Panc1 (cell line): ENCODE measurements at places on chromosomes 4 and X. TPM values are rescaled to one million over a fixed set of nuclear protein-coding genes. Genes with fewer than 3 reads are reported as not detected.
A peak's percentile ranks its signal among the peaks of the same experiment; 100 is the strongest.

GRCh38 chr4:166239354-166239753, 366.3 kb downstream of the TLL1 start:
- DNase-seq = no peak

- no peak for DNase-seq
These were observed 36.8 kb downstream of the C4orf51 start for GRCh38 chr4:145716661-145717200.

DNA sequence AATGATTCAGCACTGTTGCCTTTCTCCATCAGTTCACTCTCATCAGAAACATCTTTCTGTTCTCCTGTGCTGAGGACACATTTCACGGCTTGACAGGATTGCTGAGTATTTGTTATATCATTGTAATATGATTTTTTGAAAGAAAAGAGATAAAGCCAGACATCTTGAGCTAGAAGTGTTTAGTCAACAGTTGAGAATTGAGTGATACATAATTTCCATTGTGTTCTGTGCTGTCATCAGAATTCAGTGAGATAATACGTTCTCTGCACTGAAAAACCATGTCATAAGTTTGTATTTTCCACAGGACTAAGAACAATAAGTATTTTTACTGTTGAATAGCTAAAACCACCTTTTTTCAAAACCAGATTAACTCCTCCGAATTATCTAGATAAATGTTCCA, 50.2 kb upstream of the GPRIN3 start:
- no peak for DNase-seq

DNA sequence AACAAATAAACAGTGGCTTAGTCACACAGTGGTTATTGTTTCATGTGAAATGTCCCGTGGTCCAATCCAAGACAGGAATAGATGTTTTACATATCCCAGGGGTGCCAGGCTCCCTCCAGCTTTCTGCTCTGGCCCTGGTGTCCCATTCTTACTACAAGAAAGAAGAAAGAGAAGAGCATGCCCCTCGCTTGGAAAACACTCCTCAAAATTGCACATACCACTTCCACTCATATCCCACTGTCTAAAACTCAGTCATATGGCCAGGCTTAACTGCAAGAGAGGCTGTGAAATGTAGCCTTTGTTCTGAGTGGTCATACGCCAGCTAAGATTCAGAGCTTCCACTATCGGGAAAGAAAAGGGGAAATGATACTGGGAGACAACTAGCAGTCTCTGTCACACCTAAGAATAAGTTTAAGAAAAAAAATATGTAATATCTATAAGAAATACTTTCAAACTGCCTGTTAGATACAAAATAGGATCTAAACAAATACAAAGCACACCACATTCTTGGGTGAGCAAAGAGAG, 306.8 kb upstream of the FAM241A start:
- no peak for DNase-seq

GRCh38 chr4:174873931-174874330, 44.2 kb upstream of the ADAM29 start:
- DNase-seq = peak; percentile 17

- no peak for DNase-seq
These were observed 2.4 kb downstream of the MAB21L2 start for GRCh38 chr4:150584111-150584915.

GRCh38 chrX:15854080-15854655, 445 bp downstream of the AP1S2 start:
- no peak for DNase-seq

DNA sequence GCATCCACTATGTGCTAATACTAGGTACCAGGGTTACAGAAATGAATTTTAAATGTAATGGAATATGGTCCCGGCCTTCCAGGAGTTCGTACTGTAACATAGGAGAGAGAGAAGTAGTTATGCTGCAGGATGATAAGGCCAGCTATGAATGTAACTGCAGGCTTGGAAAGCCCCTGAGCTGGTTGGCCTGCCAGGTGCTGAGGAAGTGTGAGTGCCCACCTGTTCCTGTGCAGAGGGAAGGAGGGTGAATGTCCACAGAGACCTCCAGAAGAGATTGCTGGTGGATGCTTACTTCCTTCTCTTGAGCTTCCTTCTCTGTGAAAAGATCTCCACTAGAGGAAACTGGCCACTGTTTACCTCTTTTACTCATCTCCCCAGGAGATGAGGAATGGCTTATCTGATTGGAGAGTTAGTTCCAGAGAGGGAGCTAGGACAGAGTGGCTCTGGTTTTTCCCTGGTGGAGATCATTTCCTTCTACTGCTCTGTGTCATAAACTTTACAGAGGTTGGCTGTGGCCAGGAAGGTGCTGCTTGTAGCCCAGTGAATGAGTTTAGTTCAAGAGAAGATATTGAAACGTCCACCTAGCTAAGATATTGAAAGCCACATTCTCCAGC, 114.0 kb upstream of the LNX1 start:
- no peak for DNase-seq

- peak; percentile 17 for DNase-seq
These were observed 58.2 kb upstream of the DUSP21 start for GRCh38 chrX:44785652-44786051.

DNA sequence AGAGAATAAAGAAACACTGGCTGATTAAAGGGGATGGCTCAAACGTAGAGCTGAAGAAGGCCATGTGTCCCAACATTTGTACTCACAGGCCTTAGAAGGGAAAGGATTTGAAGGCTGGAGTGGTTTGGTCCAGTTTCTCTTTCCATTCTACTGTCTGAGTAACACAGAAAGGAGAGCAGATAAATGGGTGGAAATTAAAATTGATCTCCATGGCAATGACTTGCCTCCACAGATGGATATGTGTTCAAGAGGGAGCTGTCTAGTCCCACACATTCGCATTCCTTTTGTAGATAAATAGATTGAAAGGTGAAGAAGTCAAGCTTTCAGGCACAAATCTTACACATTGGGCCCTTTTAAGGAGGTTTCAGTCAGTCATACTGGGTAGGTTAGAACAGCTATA, 74.6 kb downstream of the DOCK11 start:
- no peak for DNase-seq

DNA sequence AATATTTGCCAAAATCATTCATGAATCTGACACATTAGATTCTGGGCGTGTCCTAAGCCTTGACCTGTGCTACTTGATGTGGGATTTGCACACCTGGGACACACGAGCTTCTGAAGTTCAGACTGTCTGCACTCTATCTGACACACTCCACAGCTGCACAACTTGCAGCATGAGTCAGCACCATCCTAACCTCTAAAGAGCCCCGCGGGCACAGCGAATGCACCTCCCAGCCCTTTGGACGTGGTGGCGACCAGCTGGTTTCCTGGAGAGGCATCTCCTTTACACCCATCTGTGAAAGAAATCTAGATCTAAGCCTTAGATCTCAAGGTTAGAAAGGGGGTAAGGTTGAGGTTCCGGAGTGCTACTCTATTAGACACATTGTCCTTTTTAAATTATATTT, 69.2 kb downstream of the SORBS2 start:
- no peak for DNase-seq

DNA sequence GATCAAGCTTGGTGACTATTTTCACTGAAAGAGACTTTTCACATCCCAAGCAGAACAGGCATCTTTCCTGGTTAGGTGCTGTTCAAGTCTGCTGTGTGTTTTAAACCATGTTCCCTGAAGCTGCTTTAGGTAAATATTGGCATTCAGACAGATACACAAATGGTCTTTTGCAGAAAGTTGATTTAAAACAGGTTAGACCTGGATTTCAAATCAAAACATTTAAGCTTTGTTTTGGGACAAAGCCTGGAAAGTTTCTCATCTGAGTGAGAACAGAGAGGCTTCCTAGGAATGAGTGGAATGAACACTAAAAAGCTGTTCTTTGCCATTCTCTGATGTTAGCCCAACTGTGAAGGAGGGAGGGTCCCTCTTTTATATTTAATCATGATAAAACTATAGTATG, 10.1 kb downstream of the ANXA3 start:
- DNase-seq = no peak

DNA sequence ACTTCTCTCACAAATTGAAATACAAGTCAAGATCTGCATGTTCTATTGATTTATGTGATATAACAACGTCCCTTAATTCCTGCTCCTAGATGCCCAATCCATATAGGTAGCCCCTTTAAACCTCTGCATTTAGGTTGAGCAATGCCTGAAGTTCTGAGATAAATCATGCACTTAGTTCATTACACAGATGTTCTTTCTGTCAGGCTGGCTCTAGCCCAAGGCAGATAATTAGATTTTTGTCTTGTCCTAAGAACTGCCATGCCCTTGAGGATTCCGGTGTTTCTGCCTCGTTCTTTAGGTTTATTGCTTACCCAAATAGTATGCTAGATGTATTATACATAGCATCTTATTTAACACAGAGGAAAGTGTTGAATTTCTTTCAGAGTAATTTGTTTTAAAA, 143.1 kb downstream of the TRAM1L1 start:
- no peak for DNase-seq

GRCh38 chr4:52312722-52313121, 261.6 kb downstream of the SPATA18 start:
- DNase-seq = no peak

- DNase-seq = no peak
These were observed 17.8 kb downstream of the AMER1 start for GRCh38 chrX:64187762-64188150.

DNA sequence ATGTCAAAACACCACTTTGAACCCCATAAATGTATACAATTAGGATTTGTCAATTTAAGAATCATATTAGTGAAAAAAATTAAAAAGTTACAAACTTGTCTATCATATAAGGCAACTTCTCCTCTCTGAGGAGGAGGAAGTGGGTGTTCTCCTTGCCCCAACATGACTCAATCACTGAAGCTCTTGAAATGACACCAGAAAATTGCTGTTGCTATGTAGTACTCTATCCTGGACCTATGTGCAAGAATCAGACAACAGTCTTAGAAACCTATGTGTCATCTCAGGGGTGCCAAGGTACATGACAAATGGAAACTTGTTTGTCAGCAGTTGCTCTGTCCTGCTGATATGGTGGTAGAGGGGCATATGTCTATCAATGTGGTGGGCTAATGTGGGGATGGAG, 47.7 kb downstream of the HMGB3 start:
- no peak for DNase-seq

DNA sequence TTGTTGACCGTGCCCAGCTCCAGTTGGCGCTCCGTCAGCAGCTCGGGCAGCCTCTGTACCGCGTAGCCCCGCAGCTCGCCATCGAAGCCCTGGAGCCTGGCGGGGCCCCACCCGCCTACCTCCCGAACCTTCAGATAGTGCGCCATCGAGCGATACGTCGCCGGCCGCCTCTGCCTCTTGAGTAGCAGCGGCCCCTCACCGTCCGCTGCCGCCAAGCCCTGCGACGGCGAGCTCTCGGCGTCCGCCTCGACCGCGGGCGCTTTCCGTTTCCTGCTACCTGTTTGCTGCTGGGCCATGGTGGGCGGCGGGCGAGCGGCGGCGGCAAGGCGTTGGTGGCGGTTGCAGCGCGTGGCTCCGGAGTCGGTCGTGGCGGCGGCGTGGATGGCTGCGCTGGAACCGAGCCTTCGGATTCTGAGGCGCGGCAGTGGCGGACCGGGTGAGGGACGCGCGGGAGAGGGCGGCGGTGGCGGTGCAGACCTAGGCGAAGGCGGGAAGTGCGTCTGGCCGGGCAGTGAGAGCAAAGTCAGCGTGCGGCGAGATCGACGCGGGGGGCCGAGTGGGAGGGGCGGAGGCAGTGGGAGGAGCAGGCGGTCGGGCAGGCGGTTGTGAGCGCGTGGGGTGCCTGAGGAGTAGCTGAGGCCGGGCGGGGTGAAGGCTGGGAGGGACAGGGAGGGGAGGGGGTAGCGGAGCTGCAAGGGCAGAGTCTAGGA, at the start of gene DCAF12L1:
TSS of gene DCAF12L1 (minus strand) at position 502 of the 710 bp plus-strand sequence. CDS start at position 296, 206 bp downstream.
- no peak for DNase-seq

DNA sequence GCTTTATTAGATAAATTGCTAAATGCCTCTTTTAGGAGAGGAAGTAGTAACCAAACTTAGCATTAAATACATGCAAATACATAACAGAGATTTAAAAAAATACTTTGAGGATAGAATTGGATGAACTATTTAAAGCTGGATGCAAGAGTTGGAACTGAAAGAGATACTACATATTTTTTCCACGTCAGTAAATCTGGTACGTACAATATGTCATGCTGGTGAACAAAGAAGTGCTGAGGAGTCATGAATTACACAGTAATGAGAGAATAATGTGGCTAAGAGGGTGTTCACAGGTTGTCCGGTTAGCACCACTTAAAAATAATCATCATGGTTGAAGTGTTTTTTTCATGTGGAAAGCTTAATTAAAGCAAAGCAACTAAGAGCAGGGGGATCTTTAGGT, 184.1 kb upstream of the FRMPD4 start:
- no peak for DNase-seq

GRCh38 chr4:16129336-16129735, 45.5 kb upstream of the PROM1 start:
- no peak for DNase-seq

- DNase-seq = no peak
These were observed 727.4 kb downstream of the FAM133A start for GRCh38 chrX:94401426-94401825.

DNA sequence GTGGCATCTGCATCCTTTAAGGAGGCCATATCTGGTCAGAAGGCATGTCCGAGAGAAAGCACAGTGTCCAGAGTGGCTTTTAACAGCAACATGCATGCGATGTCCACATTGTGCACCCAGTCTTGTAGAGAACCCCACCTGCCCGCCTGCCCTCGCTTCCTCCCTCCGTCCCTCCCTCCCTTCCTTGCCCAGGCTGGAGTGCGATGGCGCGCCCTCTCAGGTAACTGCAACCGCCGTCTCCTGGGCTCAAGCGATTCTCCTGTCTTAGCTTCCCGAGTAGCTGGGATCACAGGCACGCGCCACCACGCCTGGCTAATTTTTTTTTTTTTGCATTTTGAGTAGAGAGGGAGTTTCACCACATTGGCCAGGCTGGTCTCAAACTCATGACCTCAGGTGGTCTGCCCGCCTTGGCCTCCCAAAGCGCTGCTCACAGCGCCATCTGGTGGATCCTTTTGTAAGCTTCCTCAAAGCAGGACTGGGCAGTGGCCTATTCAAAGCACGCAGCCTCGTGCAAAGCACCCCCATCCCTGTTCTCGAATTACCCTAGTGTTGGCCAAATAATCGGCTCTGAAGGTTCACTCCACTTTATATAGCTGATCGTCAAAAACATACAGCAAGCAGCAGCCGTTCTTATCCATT, 15.0 kb downstream of the BRCC3 start:
- DNase-seq = no peak

ITGB1BP2 gene
- total RNA-seq = 1.4 TPM

ZBTB49 gene
- total RNA-seq = 4.2 TPM

SYN1 gene
- 1.0 TPM for total RNA-seq

CXCL6 gene
- total RNA-seq = 0.33 TPM

SCML2 gene
- 7.1 TPM for total RNA-seq

VEGFC gene
- 15.7 TPM for total RNA-seq

SOD3 gene
- 1.0 TPM for total RNA-seq

FGF5 gene
- total RNA-seq = 1.3 TPM

ARSJ gene
- total RNA-seq = 43.9 TPM

F9 gene
- total RNA-seq = 0.08 TPM
